ENCODE measurements at places on chromosomes 1 and 21.

DNA sequence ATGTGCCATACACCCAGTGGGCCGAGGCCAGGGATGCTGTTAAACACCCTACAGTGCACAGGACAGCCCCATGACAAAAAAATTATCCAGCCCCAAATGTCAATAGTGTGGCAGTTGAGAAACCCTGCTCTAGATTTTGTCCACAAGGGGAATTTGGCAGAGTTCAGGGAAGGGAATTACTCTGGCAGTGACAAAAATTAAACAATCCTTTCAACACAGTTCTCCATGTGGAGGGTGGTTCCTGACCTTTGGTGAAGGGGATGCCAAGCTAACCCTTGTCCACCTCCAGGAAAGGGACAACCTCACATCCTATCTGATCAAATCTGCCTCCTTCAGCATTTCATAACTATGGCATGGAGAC lies 28.4 kb upstream of the CD84 start:
- no peak for DNase-seq

DNA sequence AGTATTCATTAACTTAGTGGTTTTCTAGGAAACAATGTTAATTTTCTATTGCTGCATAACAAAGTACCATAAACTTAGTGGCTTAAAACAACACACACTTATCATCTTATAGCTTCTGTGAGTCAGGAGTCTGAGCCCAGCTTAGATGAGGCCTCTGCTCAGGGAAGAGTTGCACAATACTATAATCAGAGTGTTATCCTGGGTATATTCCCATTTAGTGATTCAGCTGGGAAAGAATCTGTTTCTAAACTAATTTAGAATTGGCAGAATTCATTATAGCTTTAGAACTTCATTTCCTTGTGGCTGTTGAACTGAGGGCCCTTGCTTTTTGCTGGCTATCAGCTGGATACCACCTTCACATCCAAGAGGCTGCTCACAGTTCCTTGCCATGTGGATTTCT lies 515.5 kb downstream of the BRINP3 start:
- DNase-seq: no peak

DNA sequence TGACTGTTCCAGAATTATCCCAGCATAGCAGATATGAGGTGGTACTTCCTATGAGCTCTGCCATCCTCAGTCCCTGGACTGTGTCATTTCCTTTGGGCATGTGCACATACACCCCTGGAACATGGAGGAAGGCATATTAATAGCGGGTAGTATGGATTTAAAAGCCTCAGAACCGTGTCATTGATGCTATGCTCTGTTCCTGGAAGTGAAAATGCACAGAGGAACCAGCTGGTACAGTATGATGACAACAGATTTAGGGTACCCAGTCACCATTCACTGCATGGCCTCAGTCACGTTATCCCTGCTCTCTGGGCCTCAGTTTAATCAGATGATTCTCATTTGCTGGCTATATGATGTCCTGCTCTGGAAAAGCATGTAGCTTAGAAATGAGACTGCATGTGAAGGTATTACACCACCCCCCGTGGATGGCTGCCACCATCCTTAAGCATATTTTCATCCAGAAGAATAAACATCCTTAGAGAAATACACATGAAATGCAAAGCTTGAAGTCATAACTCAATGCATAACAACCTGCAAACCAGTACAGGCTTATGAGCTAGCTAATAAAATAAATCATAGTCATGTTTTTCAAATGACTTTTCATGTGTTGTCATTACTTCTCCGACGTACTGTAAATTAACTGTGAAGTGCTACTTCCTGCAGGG lies 37.8 kb downstream of the SETD4 start:
- DNase-seq: no peak

DNA sequence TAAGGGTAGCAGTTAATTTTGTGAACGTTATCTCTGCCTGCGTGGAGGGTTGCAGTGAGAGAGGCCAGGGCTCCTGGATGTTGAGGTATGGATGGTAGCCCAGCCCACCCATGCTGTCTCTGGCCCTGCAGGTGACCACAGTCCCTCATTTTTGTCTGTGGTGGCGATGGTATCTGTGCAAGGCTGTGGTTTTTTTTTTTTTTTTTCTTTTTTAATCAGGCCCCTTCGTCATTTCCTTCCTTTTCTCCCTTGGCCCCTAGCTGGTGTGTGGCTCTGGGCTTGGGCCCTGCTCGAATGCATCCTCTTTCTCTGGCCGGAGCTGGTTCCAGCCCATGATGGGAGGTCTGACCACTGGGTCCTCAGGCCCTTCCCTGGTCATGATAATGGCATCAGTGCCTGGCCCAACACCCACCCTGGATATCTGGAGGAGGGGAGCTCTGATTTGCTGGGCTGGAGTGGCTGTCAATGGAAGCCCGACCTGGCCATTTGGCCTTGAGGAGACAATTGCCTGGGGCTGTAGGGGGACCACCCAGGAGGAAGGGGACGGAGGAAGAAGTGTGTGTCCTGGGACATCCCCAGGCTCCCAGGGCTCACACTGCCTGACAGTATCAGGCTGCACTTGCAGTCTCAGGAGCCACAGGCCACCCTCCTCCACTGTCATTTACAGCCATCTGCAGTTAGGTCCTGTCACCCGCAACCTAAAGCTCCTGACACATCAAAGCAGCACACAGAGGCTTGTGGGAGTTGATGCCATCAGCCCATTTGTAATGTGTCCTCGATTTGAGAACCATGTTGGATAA lies 8.1 kb upstream of the RNF187 start:
- no peak for DNase-seq

- no peak for DNase-seq
These were observed 123.1 kb downstream of the AKT3 start for GRCh38 chr1:243726806-243727502.

Data from activated naive CD4-positive, alpha-beta T cell treated with anti-CD3 and anti-CD28 coated beads, Interleukin-2, amount 10 ng/mL, durations not matched to agents 7 days and 5 days (primary cell).